B cell (primary cell): ENCODE measurements at places on chromosomes 6 and 20. TPM values are rescaled to one million over a fixed set of nuclear protein-coding genes. Genes with fewer than 3 reads are reported as not detected.

Gene GHRH
- total RNA-seq, result not detected in 2 replicates

Gene SYNJ2
- 11.4 and 12.8 TPM in 2 replicates for total RNA-seq

Gene MBOAT1
- 7.3 and 8.1 TPM in 2 replicates for total RNA-seq

Gene VGLL2
- not detected in 2 replicates for total RNA-seq

Gene MYLK2
- total RNA-seq, result not detected in 2 replicates

Gene CTAGE9
- total RNA-seq, result not detected in 2 replicates

Gene EDN3
- total RNA-seq, result not detected in 2 replicates

Gene KIF3B
- 16.8 and 17.5 TPM in 2 replicates for total RNA-seq

Gene TRIM10
- not detected in 2 replicates for total RNA-seq

Gene PHACTR3
- not detected in 2 replicates for total RNA-seq

Gene SYNDIG1
- total RNA-seq, result not detected in 2 replicates

Gene REM1
- total RNA-seq, result not detected in 2 replicates

Gene FAM184A
- 0.27 and 0.54 TPM in 2 replicates for total RNA-seq

Gene ERVFRD-1
- not detected in 2 replicates for total RNA-seq
